BJ (cell line): ENCODE measurements at places on chromosomes 4 and X. TPM values are rescaled to one million over a fixed set of nuclear protein-coding genes. Genes with fewer than 3 reads are reported as not detected.
A peak's percentile ranks its signal among the peaks of the same experiment; 100 is the strongest.

GRCh38 chr4:56247646-56248045 lies 139.6 kb downstream of the AASDH start:
- DNase-seq = no peak

DNA sequence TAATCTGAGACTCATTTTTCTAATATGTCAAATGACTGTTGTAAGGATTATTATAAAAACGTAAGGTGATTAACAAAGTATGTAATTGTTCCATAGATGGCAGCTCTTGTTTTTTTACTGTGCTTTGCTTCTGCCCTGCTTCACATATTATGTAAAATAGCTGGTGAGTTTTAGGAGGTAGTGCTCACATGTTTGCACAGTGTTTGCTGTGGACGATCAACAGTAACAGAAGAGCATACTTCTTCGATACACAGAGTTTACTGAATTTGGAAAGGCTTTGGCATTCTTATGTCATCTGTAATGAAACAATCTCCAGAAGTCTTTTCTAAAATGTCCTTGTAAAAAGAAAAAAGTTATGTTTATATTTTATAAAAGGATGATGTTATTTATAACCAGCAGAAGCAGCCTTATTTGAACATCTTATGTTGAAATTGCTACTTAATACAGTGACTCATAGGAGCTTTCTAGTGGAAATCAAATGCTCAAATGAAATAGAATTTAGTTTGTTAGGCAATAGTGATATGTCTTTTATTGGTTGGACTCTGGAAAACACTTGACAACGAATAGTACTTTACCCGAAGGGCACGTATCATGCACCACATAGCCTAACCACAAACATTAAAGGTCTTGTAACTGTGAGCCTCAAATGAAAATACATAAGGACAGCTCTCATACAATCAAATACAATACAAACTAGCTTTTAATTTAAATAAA lies 1.9 kb upstream of the MTTP start:
- DNase-seq = peak; percentile 33

GRCh38 chr4:184355111-184355604 lies 119.2 kb downstream of the IRF2 start:
- DNase-seq = peak; percentile 31

DNA sequence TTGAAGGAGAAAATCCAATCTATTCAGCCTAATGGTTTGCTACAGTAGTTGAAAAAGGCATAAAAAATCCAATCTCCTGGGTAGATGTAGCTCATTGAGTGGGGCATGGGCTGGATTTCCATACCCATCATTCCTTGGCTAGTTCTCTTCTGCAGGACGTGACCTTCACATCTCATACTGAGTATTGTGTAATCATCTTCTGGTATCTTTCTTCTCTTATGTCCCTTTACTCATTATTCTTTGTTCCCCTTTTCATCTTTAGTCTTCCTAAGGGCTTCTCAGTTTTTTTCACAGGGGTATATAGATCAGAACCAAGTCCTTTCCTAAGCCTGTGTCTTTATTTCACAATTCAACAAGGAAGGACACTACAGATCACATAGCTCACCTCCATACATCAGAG lies 727.6 kb upstream of the MAGEB2 start:
- no peak for DNase-seq

DNA sequence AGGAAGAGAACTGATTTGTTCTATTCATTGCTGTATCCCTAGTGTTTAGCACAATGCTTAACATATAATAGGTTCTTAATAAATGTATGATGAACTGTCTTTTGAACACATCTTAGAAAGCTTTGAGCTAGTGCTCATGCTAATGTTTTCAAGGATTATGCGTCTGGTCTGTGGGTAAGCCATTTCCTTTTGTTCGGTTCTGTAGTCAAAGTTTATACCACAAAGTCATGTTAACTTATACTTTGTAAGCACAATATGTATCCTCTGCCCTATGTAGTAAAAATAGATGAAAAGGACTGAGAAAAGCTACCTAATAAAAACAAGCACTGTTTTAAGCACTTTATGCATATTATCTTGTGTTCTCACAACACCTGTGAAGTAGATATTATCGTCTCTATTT lies 301.9 kb downstream of the GLUD2 start:
- no peak for DNase-seq

- DNase-seq = no peak
These were observed 1.1 kb upstream of the SEPTIN6 start for GRCh38 chrX:119693996-119694451.

The GRK4 gene
- polyA plus RNA-seq = 1.9 and 2.1 TPM in 2 replicates

The ESX1 gene
- not detected in 2 replicates for polyA plus RNA-seq

The ADH6 gene
- polyA plus RNA-seq = 0.02 and 0.05 TPM in 2 replicates
